NCI-H524 treated with DMSO at 0.1 percent for 48 hours (cell line): ENCODE measurements at places on chromosomes 2 and 18.

GRCh38 chr2:8281234-8281633 lies 400.6 kb upstream of the ID2 start:
- no peak for DNase-seq

GRCh38 chr2:80026040-80026729 lies 278.4 kb downstream of the LRRTM1 start:
- DNase-seq, result no peak

GRCh38 chr2:84796798-84797197 lies 84.1 kb downstream of the TRABD2A start:
- DNase-seq, result no peak

DNA sequence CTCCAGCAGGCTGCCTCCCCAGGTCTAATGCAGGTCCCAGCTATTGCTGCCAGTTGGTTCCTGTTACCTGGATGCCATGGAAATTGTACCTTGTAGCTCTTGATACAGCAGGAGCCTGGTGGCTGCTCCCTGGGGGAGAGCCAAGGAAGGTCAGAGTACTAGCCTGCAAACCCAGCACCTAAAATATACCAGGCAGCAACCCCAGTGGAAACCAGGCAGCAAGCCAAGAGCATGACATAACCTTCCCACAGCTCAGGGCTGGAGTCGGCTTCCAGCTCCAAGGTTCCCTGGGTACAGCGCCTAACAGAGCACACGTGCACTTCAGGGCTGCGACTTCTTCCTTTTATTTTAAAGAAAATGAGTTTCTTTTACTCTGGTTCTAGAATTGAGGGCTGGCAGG lies 30.3 kb downstream of the TNP1 start:
- no peak for DNase-seq

- DNase-seq, result no peak
These were observed 143.3 kb downstream of the ESCO1 start for GRCh38 chr18:21457179-21457535.

GRCh38 chr2:46096260-46096659 lies 200.9 kb upstream of the EPAS1 start:
- DNase-seq, result no peak

GRCh38 chr2:165857876-165858275 lies 63.8 kb upstream of the GALNT3 start:
- no peak for DNase-seq

GRCh38 chr2:128371248-128371630 lies 52.6 kb upstream of the HS6ST1 start:
- no peak for DNase-seq

DNA sequence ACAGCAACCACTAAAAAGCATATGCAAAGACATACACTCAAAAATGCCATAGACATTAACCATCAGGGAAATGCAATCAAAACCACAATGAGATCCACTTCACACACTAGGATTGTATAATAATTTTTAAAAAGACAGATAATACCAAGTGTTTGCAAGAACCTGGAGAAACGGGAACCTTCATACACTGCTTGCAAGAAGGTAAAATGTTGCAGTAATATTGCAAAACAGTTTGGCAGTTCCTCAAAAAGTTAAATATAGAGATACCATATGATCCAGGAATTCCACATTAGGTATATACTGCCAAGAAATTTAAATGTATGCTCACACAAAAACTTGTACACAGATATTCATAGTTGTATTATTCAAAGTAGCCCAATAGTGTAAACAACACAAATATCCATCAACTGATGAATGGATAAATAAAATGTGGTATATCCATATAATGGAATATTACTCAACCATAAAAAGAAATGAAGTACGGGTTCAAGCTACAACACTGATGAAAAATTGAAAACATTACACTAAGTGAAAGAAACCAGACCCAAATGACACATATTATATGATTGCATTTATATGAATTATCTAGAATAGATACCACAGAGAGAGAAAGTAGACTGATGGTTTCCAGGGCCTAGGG lies 14.7 kb upstream of the CHMP3 start:
- no peak for DNase-seq

GRCh38 chr2:107988108-107988507 lies 1.8 kb downstream of the SLC5A7 start:
- DNase-seq, result no peak

DNA sequence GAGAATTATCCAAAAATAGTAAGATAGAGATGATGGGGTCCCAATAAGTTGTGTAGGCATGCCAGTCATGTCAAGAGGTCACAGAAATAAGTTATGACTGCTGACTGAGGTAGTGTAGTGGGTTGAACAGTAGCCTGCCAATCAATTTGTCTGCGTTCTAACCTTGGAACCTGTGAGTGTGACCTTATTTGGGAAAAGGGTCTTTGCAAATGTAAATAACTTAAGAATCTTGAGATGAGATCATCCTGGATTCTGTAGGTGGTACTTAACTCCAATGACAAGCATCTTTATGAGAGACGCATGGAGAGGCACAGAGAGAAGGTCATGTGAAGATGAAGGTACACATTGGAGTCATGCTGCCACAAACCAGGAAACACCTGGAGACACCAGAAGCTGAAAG lies 31.0 kb downstream of the ACVR1 start:
- no peak for DNase-seq

- DNase-seq, result no peak
These were observed 176.1 kb downstream of the KLHL29 start for GRCh38 chr2:23561088-23561487.

- DNase-seq, result peak; percentile 85
These were observed 572.9 kb upstream of the SLC8A1 start for GRCh38 chr2:41024816-41025215.

- DNase-seq, result no peak
These were observed 1319.3 kb upstream of the CDH2 start for GRCh38 chr18:29496152-29496680.

- no peak for DNase-seq
These were observed 140.9 kb downstream of the MCFD2 start for GRCh38 chr2:46774499-46775228.

- DNase-seq, result no peak
These were observed 81.4 kb upstream of the ERBB4 start for GRCh38 chr2:212619954-212620353.

DNA sequence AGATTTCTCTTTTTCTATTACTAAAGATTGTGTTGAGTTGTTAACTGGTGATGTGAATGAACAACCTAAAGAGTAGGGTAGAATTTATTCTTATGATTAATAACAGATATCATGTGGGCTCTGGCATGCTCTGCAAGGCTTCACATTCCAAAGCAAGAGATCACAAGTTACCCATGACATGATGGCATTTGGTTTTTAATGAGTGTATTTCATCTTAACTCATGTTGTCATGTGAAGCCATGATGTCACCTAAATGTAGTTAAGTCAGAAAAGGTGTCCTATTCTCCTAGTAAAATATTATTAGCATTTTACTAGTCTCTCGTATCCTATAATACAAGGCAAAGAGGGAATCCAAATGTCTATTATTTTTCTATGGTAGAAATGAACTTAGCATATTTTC lies 678.0 kb downstream of the ARHGAP15 start:
- no peak for DNase-seq

DNA sequence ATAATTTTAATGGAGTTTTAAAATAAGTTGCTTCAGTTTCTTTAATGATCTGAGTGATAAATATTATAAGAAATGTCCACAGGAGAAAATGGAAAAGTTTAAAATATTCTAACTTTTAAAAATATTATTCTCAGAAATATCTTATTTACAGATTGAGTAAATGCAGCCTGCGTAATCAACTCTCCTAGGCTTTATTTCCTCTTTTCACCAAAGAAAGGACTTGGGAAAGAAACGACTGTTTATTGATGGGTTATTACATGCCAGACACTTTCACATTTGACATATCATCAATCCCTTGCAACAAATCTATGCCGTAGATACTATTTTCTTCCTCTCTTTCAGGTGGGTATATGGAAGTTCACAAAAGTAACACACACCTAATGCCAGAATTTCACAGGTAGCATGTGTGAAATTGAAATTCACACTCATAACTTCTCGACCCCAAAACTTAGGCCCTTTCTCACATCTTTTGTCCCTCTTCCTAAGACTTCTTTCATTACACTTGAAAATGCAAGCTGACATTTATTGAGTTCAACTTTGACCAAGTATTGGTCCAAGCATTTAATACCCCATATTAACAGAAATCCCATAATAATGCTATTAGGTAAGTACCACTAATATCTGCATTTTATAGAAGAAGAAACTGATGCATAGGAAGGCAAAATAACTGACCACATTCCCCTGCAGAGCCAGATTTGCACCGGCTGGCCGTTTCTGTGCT lies 49.2 kb downstream of the MYOM1 start:
- no peak for DNase-seq

DNA sequence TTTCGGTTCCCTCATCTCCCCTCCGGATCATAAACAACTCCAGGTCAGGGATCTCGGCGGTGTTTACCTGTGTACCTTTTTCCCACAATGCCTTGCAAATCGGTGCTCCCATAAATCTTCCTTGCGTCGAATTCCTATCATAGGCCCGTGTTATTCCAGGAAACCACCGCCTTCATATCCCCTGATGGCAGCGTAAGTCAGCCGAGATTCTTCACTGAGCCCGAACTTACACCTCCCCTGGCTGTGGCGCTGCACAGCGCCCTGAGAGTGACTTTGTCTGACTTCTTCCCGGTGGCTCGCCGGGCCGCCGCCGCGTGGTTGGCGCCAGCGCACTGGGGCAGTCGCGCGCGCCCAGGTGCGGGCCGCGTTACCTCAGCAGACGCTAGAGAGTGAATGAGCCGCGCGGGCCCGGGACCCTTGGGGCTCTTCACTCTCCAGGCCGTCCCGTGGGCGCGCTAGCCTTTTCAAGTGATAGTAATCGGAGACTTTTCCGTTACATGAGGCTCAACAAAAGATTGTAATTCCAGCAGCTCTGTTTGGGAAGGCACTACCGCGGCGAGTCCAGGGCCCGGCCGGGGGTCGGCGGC lies 101.6 kb downstream of the SPTBN1 start:
- no peak for DNase-seq

- peak; percentile 44 for DNase-seq
These were observed 166.2 kb upstream of the DTNA start for GRCh38 chr18:34543945-34544344.

DNA sequence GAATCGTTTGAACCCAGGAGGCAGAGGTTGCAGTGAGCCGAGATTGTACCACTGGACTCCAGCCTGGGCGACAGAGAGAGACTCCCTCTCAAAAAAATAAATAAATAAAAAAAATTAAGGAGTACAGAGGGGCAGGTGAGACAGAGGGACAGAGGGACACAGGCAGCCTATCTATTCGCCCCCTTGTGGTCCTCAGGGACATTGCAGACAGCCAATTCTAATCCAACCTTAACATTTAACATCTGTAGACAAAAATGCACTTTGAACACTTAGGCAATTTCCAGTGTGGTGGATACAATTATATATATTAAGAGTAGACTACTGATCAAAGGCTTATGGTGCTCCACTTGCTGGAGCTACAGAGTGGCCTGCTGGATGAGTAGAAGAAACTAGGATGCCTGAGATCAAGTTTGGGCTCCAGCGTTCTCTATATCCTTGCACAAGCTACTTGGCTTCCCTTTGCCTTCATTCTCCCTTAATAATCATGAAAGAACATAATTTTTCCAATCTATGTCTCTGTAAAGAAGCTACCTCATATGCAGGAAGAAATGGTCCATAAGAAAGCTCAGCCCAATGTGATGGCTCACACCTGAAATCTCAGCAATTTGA lies 8.2 kb upstream of the SMARCAL1 start:
- no peak for DNase-seq

DNA sequence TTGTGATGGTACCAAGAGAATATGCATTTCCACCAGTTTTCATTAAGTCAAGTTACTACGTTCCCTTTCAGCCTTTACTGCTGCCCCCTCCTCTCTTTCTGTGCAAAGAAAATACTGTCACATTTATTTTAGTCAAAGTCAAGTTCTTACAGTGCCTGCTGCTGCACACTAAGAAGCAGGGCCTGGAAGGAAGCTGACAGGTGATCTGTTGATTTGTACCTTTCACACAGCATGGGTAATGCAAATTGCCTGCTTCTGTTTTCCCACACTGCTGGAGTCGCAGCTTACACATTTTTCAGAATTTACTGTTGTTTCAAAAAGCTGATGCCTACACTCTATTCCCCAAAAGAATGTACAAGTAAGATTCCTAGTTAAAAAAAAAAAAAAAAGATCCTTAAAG lies 48.7 kb upstream of the CD226 start:
- DNase-seq, result no peak

DNA sequence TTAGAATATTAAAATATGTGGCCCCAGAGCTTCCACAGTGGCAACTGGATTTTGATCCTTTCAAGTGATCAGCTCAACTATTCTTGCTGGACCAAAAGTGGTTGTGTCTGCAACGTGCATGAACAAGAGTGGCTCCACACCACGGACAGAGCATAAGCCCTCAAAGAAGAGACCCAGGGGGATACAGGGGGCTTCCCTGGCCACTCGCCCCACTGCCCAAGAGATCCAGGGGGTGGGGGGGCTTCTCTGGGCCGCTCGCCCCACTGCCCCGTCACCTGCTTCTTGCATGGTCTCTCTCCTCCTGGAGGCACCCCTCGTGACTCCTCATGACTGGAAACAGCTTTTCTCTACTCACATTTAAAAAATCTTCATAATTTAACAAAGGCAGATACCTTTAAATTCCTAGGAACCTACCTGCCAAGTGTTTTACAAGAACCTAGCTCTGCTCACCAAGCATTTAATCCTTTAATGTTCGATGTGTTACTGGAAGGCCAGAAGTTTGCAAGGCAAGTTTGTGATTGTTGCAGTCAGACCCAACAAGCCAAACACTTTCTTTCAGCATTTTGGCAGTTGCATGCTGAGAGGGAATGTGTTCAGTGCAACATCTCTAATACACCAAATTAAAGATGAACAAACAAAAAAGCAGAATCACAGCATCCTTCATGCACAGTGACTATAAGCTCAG lies 174.3 kb downstream of the BCL2 start:
- no peak for DNase-seq

DNA sequence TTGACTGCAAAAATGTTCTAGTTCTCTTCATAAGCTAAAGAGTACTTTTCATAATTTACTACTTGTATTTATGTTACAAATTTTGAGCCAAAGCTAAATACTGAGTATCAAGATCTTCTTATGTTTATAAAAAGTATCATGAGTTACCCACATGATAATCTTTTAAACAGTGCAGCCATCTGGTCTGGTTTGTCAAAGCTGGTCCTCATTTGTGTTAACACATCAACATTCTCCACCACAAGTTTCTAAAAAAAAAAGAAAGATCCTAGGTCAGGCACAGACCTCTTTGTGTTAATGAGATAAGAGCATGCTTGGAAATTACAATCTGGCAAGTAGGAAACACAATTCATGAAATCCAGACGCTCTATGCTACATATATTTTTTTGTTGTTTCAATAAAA lies 75.5 kb upstream of the FRZB start:
- DNase-seq, result peak; percentile 42

GRCh38 chr18:8176554-8176953 lies 432.7 kb upstream of the RAB12 start:
- DNase-seq, result no peak

GRCh38 chr18:31039426-31039825 lies 3.1 kb downstream of the DSC3 start:
- no peak for DNase-seq
